RPMI8226 (cell line): ENCODE measurements at places on chromosomes 11 and 22.

DNA sequence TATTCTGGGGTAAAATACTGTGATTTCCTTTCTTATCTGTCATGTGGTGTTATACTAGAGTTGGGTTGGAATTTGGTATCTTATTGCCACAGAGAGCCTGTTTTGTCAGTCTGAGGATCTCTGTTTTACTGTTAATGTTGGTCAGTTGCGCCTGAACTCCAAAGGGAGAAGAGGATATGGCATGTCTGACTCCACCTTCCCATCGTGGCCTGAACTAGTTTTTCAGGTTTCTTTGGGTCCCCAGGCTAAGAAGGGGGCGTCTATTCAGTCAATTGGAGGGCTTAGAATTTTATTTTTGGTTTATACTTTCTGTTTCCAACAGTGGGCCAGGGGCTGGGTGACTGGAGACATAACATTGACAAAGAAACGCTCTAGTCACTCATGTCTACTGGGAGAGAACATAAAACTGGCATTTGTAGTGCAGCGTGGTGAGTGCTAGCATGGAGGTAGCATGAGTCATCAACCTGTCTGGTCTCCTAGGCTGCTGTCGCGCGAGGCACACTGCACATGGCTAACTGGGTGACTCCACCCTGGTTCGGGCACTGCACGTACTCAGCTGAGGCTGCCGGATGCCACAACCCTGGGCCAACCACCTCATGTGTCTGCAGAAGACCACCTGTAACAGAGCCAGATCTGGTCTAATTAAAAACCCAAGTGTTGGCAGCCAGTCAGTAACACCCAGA, 120.1 kb upstream of the OR9Q1 start:
- peak; percentile 6 for DNase-seq

GRCh38 chr11:128621601-128622501, 34.5 kb upstream of the ETS1 start:
- no peak for DNase-seq

GRCh38 chr11:74684661-74685060, 46.6 kb downstream of the CHRDL2 start:
- no peak for DNase-seq

- no peak for DNase-seq
Measured at GRCh38 chr11:94762208-94762607, 5.9 kb upstream of the AMOTL1 start.

DNA sequence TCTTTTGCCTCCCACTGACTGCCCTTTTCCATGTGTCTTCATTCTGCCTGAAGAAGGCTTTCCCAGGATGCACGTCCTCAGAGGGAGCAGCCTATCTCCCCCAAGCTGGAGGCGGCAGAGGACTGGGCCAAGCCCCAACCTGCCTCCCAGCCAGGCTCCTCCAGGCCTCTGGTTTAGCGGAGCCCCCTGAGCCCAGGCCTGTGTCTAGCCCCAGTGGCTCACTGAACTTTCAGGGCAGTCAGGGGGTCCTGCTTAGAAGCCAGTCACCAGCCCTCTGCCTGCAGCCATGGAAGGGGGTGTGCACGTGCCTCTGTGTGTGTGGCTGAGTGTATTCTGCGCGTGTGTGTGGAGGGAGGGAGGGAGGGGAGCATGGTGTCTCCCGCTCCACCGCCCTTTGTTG, 10.4 kb upstream of the GRK2 start:
- no peak for DNase-seq

- DNase-seq = no peak
Measured at GRCh38 chr11:130389335-130389935, 39.0 kb downstream of the ADAMTS8 start.

GRCh38 chr11:77374611-77375031, 73.1 kb upstream of the GDPD4 start:
- DNase-seq = no peak

DNA sequence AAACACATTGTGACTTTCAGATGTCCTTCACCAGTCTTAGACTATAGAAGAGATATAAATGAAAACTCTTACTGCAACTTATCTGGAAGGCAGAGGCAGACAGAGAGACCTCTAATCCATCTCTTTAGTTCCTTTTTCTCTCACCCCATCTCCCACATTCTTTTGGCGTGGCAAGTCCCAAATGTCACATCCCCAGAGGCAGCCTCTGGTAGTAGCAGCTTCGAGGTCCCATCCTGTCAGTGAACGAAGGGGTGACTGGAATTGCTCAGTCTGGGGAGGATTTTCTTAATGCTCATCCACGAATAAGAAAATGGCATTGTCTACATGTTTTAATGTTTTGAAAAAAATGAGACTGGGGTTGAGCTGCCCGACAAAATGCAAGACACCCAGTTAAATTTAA, 201.4 kb downstream of the GRIA4 start:
- DNase-seq = no peak

DNA sequence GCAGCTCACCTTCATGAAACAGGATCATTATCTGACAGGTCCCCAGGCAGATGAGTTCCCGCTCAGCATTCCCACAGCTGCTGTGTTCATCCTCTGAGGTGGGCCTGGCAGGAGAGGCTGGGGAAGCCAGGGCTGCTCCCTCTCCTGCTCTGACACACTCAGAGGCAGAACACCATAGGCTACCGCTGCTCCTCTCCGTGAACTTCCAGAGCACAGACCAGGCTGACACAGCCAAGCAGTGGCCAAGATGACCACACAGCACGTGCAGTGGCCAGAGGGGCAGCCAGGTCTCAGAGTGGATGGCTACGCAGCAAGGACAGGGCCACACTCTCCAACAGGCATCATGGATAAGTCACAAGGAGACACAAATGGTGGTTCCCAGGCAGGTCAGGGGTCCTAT, 8.5 kb downstream of the PRODH start:
- DNase-seq = no peak

DNA sequence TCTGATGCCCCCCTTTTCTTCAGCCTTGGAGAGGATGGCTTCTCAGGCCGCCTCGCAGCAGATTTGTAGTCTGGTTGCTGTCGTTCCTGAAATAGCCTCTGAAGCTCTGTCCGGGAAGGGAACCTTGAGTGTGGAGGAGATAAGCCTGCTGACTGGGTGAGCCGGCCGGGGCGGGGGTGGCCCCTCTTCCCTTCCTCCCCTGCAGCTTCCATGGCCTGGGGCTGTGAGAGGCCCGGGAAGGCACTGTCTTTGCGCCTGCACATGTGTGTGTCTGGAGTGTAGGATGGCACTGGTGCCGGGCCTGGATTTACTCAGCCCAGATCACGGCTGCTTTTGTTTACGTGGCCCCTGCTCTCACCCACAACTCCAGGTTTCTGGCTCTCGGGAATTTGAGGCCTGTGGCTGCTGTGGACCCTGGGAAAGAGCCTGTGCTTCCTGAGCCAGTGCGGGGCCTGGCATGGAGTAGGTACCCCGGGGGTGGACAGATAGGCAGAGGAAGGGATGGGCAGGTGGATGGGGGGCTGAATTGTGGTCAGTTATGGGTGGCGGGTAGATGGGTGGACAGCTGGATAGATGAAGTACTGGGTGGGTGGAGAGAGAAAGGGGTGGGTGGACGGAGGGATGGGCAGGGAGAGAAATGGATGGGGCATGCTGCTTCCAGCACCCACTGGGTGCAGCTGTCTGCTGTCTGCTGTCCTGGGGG, 16.6 kb downstream of the KCNQ1 start:
- DNase-seq = no peak

DNA sequence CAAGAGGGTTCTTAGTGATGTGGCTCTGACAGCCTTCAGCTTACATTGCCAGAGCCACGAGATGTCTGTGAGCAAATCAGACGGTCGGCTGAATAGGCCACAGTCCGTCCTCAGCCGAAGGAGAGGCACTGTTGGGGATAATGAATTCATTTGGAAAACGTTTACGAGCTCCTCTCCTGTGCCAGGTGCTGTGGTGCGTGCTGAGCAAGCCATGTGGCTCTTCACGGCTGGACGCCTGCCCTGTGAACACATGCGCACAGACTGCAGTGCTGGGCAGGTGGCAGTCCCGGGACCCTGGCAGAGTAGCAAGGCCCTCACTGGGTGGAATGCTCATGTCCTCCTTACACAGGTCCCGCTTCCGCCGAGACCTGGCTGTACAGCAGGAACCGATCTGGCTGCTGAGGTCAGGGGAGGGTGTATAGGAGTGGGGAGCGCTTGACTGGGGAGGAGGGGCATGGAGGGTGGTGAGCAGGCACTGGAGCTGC, 6.8 kb downstream of the TBC1D22A start:
- DNase-seq = no peak

DNA sequence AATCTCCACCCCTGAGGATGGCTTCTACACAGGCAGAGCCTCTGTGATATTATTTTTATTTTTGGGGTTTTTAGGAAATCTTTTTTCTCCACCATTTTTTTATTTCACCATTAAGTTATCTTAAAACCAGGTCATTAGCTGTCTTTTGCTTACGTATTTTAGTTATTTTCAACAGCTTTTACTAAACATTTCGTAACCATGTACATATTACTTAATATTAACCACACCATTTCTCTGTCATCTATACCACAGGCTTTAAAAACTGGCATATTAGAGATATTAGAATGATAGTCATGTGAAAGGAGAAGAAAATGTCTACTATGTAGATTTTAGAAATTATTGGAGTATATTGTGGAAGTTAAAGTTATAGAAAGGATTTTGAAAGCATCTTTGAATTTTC, 37.4 kb downstream of the YAP1 start:
- DNase-seq = no peak

DNA sequence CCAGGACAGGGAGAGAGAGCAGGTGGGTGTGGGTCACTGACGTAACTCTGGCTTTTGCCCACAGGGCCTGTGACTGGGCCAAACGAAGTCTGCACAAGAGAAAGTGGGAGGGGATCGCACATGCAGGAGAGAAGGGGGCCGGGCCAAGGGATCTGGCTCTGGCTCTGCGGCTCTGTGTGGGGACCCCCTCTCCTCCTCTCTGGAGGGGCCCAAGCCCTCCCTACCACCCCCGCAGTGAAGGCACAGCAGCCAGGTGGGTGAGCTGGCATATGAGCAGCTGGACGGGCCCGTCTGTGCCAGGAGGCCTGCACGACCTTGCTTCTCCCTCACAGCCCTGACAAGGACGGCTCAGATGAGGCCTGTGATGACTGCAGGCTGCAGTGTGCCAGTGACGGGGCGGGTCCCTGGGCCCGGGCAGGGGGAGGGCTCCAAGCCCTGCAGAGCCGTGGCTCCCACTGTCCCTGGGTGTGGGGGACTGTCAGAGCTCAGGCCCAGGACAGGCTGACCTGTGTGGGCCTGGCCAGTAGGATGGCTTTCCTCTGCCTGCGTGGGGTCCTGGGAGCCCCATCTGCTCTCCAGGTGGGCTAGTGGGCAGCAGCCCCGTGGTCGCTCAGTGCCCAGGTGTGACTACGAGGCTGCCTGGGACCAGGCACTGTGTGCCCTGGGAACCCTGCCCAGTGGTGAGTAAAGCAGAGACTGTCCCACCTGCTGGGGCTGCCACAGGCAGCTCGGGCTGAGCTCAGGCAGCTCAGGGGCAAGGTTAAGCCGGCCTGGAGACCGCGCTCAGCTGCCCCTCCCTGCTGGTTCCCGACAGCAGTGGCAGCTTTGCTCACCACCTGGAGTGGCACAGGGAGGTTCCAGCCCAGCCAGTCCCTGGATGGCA, 22.2 kb downstream of the MRGPRG start:
- DNase-seq = peak; percentile 2

DNA sequence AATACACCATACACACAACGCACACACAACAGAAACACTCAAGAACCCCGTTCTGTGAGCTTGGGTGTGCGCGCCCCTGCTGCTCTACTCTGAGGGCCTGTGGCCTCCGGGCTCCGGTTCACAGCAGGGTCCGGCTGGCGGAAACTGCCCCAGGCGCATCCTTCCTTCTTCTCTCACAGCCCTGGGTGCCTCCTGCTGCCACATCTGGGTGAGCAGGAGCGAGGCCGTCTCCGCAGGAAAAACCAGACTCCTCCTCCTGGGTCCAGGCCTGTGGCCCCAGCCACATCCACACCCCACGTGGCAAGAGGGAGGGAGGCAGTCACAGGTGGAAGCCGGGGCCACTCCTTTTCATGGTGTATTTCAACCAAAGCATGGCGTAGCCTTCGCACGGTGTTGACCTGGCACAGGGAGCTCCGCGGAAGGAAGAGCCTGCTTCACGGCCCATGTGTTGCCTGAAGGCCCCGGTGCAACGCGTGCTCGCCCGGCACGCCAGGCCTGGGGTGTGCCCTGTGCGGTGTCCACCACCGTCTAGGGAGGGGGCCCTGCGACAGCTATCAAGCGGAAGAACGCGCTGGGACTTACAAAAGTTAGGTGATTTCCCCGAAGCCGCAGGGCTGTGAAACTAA, 1502.7 kb downstream of the TBC1D22A start:
- no peak for DNase-seq

DNA sequence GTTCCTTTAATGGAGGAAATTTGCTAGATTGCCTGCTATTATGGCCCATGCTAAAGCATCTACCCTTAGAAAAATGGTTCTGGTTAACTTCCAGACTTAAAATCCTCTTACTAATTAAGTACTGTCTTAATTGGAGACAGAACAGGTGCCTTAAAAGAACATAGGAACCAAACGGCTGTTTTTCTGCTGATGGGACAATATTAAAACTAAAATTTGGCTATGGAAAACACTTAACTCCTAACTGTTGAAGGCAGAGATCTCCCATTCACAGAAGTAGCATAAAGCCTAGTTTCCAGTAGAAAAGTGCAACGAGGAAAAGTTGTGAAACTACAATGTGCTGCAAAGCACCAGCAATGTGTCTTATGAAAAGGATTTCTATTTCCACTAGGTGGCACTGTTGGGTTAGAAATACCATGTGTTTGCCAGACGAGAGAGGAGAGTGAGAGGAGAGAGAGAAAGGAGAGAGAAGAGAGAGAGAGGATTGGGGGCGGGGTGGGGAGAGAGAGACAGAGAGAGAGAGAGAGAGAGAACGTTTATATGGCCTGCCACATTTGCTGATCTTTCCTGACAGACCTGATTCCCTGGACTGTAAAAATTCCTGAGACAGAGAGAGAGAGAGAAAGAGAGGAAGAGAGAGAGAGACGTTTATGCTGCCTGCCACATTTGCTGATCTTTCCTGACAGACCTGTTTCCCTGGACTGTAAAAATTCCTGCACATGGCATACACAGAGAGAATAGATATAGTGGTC, 51.5 kb downstream of the FAM181B start:
- peak; percentile 75 for DNase-seq

DNA sequence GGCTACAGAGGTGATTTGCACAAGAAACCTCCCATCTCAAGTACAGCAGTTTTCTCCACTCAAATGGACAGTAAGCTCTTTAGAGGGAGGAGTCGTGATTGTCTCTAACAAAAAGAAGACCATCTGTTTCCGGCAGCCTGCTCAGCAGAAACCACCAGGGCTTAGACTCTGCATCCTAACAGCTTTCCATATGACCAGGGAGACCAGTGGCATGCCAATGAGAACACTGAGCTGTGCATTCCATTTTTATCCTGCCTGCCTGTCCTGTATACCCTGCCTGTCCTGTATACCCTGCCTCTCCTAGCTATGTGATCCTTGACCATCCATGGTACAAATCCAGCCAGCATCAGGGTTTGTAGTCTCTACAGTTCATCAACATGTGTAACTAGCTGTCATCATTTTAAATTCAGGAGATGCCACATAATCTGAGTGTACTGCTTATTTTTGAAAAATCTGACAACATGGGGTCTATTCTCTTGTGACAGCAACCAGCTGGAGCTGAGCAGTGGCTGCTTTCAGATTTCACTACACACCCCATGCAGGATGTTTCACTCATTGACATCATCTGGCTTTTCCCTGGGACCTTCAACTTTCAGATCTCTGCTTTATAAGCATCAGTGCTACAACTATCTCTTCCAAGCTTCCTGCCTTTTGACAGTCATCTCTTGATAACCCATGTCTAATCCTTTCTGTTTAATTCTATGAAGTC, 50.5 kb upstream of the POU2AF2 start:
- no peak for DNase-seq

GRCh38 chr11:109586789-109587188, 164.8 kb downstream of the C11orf87 start:
- DNase-seq = no peak
